ENCODE measurements at places on chromosomes 12 and 14.

GRCh38 chr12:79997096-79997791 lies 62.3 kb upstream of the PPP1R12A start:
- no peak for DNase-seq

DNA sequence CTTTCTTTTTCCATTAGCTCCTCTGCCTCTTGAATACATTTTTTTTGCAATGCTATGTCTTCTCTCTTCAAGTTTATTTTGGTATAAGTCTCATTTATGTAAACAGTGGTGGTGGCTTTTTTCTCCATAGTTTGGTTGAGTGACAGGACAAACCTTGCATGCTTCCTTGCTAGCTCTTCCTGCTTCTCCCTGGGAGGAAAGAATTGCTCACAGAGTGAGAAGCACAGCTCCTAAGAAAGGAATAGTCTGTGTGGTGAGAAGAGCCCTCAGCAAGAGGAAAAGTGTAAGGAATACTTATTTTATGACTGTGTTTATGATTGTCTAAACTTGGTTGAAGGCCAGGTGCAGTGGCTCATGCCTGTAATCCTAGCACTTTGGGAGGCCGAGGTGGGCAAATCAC lies 11.5 kb downstream of the CCDC175 start:
- DNase-seq, result no peak

- DNase-seq, result no peak
Observed at GRCh38 chr12:58176296-58176869, 235.0 kb downstream of the ATP23 start.

- DNase-seq, result no peak
Observed at GRCh38 chr14:36716614-36717184, 55.0 kb downstream of the PAX9 start.

DNA sequence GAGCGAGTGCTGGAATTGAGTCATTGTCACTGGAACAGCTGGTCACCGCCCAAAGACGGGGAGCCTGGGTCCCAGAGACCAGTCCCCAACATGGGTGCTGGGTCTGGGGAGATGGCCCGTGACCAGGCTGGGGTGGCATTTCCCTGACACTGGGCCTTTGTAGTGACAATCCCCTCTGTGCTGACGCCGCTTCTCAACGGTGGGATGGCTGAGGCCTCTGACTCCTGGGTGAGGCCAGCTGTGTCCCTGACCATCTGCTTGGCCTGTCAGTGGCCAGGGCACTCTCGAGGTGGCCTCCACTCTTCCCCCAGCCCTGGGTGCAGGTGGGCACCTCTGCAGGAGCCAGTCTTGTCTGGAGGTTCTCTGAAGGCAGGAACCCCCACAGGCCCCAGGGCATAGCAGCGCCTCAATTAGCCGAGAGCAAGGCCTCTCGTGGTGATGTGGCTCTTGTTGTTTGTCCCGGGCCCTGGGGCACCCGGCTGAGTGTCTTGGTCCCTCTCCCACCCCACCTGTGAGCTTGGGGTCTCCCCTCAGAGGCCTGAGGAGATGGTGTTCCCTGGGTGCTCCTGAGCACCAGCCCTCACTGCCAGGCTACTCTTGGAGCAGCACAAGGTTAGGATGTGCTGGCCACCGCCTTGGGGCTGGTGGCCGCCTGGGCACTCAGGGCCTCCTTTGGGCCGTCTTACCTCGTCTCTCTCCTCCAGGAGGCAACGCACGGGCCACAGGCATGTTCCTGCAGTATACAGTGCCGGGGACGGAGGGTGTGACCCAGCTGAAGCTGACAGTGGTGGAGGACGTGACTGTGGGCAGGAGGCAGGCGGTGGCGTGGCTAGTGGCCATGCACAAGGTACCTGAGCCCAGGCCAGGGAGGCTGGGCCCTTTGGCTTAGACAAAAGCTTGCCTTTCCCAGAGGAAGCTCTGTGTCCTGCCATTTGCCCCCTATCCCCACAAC lies 16.6 kb downstream of the ZFYVE21 start:
- no peak for DNase-seq

GRCh38 chr14:83196236-83196635 lies 1662.6 kb upstream of the SEL1L start:
- no peak for DNase-seq

DNA sequence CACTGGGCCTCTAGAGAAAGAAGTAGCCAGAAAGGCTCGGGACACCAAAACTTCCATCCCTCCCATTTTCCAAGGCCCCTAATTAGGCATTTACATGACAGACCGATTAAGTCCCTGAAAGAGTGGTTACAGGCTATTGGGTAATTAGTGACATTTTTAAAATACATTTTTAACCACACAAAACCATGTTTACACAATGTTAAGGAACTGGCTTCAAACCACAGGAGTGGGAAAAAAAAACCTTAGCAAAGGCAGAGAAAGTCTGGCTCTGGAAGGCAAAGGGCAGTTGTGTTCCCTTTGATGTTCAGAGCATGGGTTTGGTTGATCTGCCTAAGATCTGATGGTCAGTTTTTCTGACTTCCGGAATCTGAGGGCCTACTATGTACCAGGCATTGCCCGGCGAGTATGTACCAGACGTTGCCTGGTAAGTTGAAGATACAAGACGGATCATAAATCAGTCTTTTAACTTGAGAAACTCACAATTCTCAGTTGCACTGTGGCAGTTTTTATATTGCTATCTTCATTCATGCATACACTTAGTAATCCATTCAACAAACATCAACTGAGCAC lies 576.5 kb downstream of the MED13L start:
- DNase-seq, result no peak

DNA sequence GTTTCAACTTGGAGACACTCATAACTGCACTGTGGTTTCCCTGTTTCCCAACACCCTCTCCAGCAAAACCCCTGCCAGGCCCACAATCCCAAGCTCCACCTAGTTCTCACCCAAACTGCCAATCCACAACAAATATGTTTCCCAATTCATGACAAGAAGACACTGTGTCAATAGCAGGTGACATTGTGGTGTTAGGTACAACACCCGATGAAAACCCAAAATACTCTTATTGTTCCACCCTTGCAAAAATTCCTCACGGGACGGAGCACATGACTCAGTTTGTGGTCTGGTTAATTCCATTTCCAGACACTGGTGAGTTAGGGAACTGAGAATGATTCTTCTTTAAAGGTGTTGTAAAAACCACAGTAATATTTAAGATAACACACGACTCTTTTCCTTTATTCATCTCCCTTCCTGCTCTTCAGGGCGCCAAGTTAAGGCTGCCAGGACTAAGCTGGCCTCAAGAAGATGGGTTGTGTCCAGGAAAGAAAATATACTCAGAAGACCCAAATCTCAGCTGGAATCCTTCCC lies 735.5 kb downstream of the MED13L start:
- DNase-seq, result no peak

DNA sequence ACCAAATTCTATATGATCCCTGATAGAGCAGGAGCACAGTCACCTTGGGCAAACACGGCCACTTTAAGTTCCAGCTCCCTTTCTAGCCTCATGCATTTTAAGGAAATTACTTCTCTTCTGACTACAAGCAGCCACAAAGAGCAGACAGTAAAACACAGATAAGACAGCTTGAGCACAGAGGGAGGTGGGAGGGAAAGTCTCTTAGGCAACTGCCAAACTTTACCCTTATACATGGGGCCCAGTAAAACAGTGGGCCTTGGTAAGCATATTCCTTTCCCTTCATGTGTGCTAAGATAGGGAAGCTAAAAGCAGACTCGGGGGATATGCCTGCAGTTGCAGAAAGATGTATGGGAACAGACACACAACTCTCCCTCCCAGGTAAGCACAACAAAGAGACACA lies 235.9 kb downstream of the CPNE8 start:
- DNase-seq, result no peak

GRCh38 chr12:26058818-26059217 lies 66.0 kb downstream of the BHLHE41 start:
- DNase-seq, result no peak

DNA sequence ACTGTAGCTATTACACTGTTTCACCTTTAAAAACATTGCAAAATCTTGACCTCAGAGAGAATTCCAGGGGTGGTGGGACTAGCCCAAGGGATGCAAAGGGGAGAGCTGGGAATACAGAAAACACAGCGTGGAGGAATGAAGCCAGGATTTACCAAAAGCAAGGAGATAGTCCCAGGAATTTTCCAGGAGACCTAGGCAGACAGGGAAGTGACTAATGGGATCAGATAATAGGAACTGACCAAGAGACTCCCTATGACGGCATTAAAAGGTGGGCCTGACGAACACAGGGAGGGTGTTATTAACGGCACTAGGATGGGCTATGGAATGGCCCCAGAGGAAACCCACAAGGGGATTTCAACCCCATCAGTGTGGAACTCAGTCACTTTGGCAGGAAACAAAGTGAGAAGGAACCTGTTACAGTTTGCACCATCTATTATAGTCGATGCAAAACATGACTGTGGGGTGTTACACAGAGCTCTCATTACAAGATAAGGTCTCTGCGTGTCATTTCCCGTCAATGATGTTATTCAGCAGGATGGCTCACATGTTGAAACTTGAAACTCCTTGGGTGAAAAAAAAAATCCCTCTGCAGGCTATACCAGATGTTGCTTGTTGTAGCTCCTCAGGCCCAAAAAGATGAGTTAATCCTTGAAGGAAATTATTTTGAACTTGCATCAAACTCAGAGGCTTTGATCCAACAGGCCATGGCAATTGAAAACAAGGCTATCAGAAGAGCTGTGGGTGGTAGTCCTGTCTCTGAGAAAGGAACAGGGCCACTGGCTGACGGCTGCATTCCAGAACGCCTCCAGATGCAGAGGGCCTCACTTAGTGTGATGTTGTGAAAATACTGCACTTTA lies 58.7 kb downstream of the DRAM1 start:
- DNase-seq, result no peak

DNA sequence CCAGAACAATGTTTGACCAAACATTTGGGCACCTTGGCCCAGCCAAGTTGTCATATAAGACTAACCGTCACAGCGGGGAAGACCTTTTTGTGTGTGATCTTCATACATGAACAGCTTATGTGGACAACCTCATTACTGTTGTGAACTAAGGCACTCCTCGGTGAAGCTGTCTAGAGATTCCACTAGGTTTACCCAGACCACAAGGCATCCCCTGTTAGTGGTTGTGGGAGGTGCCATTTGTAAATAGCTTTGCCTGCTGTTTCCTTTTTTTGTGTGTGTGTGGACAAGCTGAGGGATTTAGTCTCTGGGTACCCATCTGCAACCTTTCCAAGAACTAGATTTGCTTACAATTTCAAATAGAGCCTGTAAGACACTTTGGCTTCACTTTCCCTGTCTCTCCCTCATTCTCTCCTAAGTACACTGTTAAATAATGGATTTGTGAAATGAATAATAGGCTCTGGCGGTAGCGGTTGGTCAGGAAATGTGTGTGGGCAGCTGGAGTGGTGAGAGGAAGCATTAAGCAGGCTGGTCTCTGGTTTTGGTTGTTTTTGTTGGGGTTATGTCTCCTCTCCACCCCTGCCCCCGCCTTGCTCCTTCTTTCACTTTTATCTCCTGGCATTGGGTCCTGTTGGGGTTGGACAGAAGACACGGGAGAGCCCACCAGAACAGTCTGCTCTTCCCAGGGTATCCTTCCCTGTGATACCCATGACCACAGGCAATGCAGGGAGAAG lies 727.6 kb downstream of the VRK1 start:
- DNase-seq, result no peak

GRCh38 chr12:24487606-24488005 lies 461.3 kb downstream of the BCAT1 start:
- DNase-seq, result no peak

GRCh38 chr14:105012171-105012985 lies 8.5 kb downstream of the CDCA4 start:
- DNase-seq, result no peak

All from stimulated activated CD8-positive, alpha-beta memory T cell treated with anti-CD3 and anti-CD28 coated beads, Interleukin-15, amount 100 ng/mL, for 1 hour (primary cell).